ENCODE measurements at places on chromosomes 4 and X.

DNA sequence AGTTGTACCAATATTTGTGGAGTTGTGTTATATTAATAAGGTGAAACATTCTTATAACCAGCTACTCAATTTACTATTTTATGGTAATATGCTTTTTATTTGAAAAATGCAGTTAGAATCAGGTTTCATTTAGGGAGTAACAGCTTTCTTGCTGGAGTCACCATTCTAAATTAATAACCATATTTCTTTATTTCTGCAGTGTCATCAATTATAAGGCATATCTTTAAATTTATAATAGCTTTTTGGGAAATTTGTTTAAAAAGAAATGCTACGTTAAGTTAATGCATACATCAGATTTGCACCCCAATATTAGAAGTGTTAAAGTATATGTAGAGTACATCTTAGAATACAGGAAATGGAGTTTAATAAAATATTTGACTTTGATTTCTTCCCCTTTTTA lies 18.9 kb downstream of the USP38 start:
- H3K4me1 ChIP-seq = no peaks in the 10 kb centered on the region
- no peak overlapping the region for H3K27ac ChIP-seq
- no peak overlapping the region for H3K4me3 ChIP-seq
- no peak for DNase-seq
- H3K27me3 ChIP-seq = no peaks in the 10 kb centered on the region

DNA sequence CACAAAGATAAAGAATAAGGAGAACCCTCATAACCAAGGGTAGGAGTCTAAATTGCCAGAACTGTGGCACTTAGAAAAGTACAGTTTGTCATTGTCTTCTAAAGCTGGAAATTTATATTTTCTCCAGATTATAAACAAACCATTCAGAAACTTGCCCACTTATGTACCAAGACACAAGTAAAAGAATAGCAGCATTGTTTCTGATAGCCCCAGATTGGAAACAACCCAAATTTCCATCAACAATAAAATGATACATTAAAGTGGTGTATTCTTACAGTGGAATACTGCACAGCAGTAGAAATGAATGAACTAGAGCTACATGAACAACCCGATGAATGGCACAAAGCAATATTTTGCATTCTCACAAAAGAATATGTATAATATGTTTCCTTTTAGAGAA lies 63.1 kb upstream of the PDHA1 start:
- H3K4me1 ChIP-seq = no peaks in the 10 kb centered on the region
- H3K4me3 ChIP-seq = no peak overlapping the region
- H3K27me3 ChIP-seq = no peaks in the 10 kb centered on the region
- no peaks in the 10 kb centered on the region for H3K36me3 ChIP-seq
- H3K27ac ChIP-seq = no peak overlapping the region
- DNase-seq = no peak

DNA sequence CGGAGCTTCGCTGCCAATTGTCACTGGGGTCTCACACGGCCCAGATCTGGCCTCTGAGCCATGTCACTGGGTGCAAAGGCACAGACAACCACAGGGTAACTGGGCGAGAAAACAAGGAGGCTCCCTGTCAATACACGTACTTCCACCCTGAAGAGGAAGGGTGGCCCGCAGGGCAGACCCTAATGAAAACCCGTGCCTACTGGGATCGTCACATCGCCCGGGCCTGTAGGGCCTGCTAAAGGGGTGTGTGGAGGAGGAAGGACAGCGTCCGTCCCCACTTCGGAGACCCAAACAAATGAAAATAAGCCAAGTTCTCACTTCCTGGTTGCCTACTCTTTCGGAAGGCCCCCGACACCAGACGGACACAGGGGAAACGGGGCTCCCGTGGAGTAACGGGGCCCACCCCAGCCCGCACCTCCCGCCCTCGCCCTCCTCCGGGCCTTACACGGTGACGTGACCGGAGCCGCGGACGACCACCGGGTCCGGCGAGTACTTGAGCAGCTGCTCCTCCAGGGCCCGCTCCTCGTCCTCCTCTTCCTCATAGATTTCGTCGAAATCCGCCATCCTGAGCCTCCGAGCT lies 578 bp downstream of the CHIC2 start:
- H3K27ac ChIP-seq = peak overlapping the region; percentile 74
- peak; percentile 18 for DNase-seq
- peaks cover 44% of the 10 kb centered on the region for H3K4me1 ChIP-seq
- peak overlapping the region; percentile 79 for H3K4me3 ChIP-seq

- H3K27ac ChIP-seq = no peak overlapping the region
- H3K36me3 ChIP-seq = no peaks in the 10 kb centered on the region
- no peak for DNase-seq
- no peaks in the 10 kb centered on the region for H3K27me3 ChIP-seq
Observed at GRCh38 chr4:23887989-23888388, 1.9 kb downstream of the PPARGC1A start.

DNA sequence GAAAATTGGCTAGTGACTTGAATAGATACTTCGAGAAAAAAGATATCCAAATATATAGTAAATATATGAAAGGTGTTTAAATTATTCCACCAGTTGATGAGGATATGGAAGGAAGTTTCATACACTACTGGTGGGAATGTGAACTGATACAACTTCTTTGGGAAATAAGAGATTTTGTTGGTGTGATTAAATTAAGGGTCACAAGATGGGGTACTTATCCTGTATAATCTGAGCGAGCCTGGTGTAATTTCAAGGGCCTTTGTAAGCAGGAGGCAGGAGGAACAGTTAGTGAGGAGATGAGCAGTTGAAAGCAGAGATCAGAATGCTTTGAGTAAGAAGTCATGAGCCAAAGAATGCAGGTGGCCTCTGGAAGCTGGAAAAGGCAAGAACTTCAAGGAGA lies 192.2 kb downstream of the KCTD8 start:
- no peaks in the 10 kb centered on the region for H3K27me3 ChIP-seq
- H3K36me3 ChIP-seq = no peaks in the 10 kb centered on the region
- no peak overlapping the region for H3K4me3 ChIP-seq
- DNase-seq = no peak
- H3K4me1 ChIP-seq = no peaks in the 10 kb centered on the region
